Cardiac muscle cell (in vitro differentiated cells and primary cell): ENCODE measurements at places on chromosomes 3 and 15. TPM values are rescaled to one million over a fixed set of nuclear protein-coding genes. Genes with fewer than 3 reads are reported as not detected.

The CYP19A1 gene
- 2.6 TPM in 1 of 2 replicates, not detected in the other for polyA plus RNA-seq

The RNF123 gene
- polyA plus RNA-seq, result 35.5 and 42.3 TPM in 2 replicates

The CLRN1 gene
- not detected in 2 replicates for polyA plus RNA-seq

The FAM174B gene
- polyA plus RNA-seq, result 22.0 and 30.2 TPM in 2 replicates

The TNFSF10 gene
- polyA plus RNA-seq, result not detected in 2 replicates

The CDC25A gene
- polyA plus RNA-seq, result 10.0 and 12.8 TPM in 2 replicates

The RGMA gene
- 1.0 and 2.3 TPM in 2 replicates for polyA plus RNA-seq

The DPP8 gene
- 23.2 and 29.9 TPM in 2 replicates for polyA plus RNA-seq

The GPR62 gene
- polyA plus RNA-seq, result 0.94 and 2.2 TPM in 2 replicates

The PTX3 gene
- 0.71 and 1.6 TPM in 2 replicates for polyA plus RNA-seq

The COL8A1 gene
- polyA plus RNA-seq, result 2.4 and 5.1 TPM in 2 replicates

The SLCO3A1 gene
- polyA plus RNA-seq, result 71.9 and 92.3 TPM in 2 replicates

The GOLGA6B gene
- 0.32 TPM in 1 of 2 replicates, not detected in the other for polyA plus RNA-seq

The HCN4 gene
- 59.2 and 102 TPM in 2 replicates for polyA plus RNA-seq

The PLIN1 gene
- polyA plus RNA-seq, result 0.09 and 0.85 TPM in 2 replicates

The NAA80 gene
- 35.6 and 39.0 TPM in 2 replicates for polyA plus RNA-seq

The SERINC4 gene
- 0.35 and 0.44 TPM in 2 replicates for polyA plus RNA-seq

The CCR9 gene
- polyA plus RNA-seq, result 0.22 and 0.71 TPM in 2 replicates

The PIERCE2 gene
- polyA plus RNA-seq, result 11.0 and 16.0 TPM in 2 replicates

The NR2E3 gene
- polyA plus RNA-seq, result 0.22 TPM in 1 of 2 replicates, not detected in the other

The CCR4 gene
- not detected in 2 replicates for polyA plus RNA-seq

The ACAP2 gene
- 36.2 and 44.3 TPM in 2 replicates for polyA plus RNA-seq

The ADAMTS7 gene
- 11.8 and 16.4 TPM in 2 replicates for polyA plus RNA-seq

The CPB1 gene
- not detected in 2 replicates for polyA plus RNA-seq

The CCR5 gene
- not detected in 2 replicates for polyA plus RNA-seq

The ARL14 gene
- polyA plus RNA-seq, result not detected in 2 replicates

The RPL15 gene
- 1,419 and 1,837 TPM in 2 replicates for polyA plus RNA-seq

The DGKG gene
- polyA plus RNA-seq, result 0.85 TPM in 1 of 2 replicates, not detected in the other

The TRIM71 gene
- 3.3 and 6.8 TPM in 2 replicates for polyA plus RNA-seq

The STX19 gene
- 0.45 TPM in 1 of 2 replicates, not detected in the other for polyA plus RNA-seq

The ACTRT3 gene
- 1.7 and 2.3 TPM in 2 replicates for polyA plus RNA-seq

The MYLK gene
- polyA plus RNA-seq, result 5.8 TPM in 2 replicates

The MEIS2 gene
- 224 and 249 TPM in 2 replicates for polyA plus RNA-seq

The HOMER2 gene
- polyA plus RNA-seq, result 24.4 and 27.3 TPM in 2 replicates

The DUOXA1 gene
- 0.66 TPM in 1 of 2 replicates, not detected in the other for polyA plus RNA-seq

The SH2D7 gene
- 0.22 and 0.98 TPM in 2 replicates for polyA plus RNA-seq

The SCN10A gene
- polyA plus RNA-seq, result not detected in 2 replicates

The CDCP1 gene
- polyA plus RNA-seq, result 0.24 TPM in 1 of 2 replicates, not detected in the other

The GATM gene
- polyA plus RNA-seq, result 25.6 and 39.7 TPM in 2 replicates

The ARIH1 gene
- polyA plus RNA-seq, result 132 and 163 TPM in 2 replicates

The VWA5B2 gene
- polyA plus RNA-seq, result 0.40 TPM in 1 of 2 replicates, not detected in the other

The SCAANT1 gene
- polyA plus RNA-seq, result 2.0 TPM in 1 of 2 replicates, not detected in the other

The GOLGA8J gene
- 0.27 TPM in 1 of 2 replicates, not detected in the other for polyA plus RNA-seq

The SLC38A3 gene
- 13.4 and 18.5 TPM in 2 replicates for polyA plus RNA-seq

The GOLGA8M gene
- polyA plus RNA-seq, result not detected in 2 replicates

The XCR1 gene
- polyA plus RNA-seq, result not detected in 2 replicates

The CLDN11 gene
- polyA plus RNA-seq, result 0.16 TPM in 1 of 2 replicates, not detected in the other

The LRRK1 gene
- 0.12 and 0.72 TPM in 2 replicates for polyA plus RNA-seq

The MST1R gene
- 2.1 and 3.4 TPM in 2 replicates for polyA plus RNA-seq

The SLC6A1 gene
- not detected in 2 replicates for polyA plus RNA-seq

The COL6A5 gene
- polyA plus RNA-seq, result not detected in 2 replicates
